ENCODE measurements at places on chromosomes 7 and 10.

DNA sequence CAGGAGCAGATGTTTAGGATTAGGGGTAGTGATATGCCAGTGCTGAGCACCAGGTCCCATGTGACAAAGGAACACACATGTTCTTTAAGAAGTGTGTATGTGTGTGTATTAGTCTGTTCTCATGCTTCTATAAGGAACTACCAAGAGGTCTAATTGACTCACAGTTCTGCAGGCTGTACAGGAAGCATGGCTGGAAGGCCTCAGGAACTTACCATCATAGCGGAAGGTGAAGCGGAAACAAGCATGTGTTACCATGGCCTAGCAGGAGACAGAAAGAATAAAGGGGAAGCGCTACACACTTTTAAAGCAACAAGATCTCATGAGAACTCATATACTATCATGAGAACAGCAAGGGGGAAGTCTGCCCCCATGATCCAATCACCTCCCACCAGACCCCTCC lies 22.8 kb upstream of the PDZD8 start:
- no peak for DNase-seq

GRCh38 chr7:107638594-107638993 lies 22.0 kb upstream of the SLC26A4 start:
- DNase-seq, result no peak

DNA sequence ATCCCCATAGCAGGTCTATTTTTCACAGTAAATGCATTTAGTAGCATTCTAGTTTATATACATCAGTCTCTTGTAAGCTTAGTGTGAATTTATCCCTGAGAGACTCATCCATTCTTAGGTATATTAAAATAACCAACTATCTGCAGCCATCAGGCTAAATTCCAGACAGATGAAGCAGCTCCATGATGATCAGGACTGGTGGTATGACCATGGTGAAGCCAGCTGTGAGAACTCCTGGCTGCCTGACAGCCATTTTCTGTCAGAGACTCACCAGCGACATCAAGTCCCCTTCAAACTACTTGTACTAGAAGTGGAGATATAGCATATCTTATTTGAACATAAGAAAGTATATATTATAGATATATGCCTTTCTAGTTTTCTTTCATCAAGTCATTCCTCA lies 70.3 kb upstream of the GSDME start:
- no peak for DNase-seq

DNA sequence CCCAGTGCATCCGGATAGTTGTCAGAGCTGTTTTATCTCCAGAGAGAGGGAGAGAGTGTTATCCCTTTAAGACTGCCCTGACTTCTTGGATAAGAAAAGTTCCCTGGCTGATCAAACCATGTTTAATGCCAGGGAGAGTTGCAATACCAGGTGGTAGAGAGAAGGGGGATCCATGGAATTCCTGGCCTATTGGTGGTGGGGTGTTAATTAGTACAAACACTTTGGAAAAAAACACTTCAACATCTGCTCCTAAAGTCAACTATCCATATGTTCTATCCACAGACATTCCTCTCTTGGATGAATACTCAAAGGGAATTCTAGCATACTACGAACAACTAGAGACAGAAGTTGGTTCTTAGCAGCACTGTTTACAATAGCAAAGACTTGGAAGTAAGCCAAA lies 307.2 kb downstream of the TCERG1L start:
- DNase-seq, result no peak

DNA sequence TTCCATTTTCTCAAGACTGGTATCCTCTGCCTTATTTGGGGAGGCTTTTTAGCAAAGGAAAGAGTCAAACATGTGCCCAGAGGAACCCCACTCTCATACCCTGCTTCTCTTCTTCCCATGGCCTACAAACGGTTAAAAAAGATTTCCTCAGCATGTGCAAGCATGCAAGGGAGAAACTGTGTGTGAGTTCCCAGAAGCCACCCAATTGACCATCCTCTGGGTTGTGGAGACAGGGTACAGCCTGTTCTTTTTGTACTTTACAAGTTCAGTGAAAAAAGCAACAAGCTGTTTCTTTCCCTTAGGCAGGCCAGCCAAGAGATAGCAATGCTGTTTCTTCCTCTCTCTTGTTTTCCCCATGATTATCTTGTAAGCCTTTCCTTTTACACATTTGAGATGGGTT lies 68.8 kb upstream of the MTPN start:
- DNase-seq, result no peak

DNA sequence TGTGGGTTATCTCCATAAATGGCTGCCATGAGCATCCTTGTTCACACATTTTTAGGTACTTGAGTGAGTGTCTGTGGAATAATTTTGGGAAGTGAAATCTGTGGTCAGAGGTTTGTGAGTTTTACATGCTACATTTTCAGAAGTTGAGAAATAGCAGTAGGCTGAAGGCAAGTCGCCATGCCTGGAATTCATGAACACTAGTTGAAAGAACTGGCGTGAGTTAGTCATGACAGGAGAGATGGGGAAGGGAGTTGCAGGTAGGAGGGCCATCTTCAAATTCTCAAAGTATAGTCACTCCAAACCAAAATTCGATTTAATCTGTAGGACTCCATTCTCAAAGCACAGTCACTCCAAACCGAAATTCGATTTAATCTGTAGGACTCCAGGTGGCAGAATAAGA lies 89.6 kb downstream of the EGFR start:
- DNase-seq, result no peak

- no peak for DNase-seq
These were observed 45.2 kb upstream of the MSMB start for GRCh38 chr10:46091080-46091827.

- no peak for DNase-seq
These were observed 36.9 kb upstream of the PTF1A start for GRCh38 chr10:23155169-23155568.

Measured in NCI-H82 (cell line).